Type B pancreatic cell (in vitro differentiated cells): ENCODE measurements at places on chromosomes 16 and 17.

DNA sequence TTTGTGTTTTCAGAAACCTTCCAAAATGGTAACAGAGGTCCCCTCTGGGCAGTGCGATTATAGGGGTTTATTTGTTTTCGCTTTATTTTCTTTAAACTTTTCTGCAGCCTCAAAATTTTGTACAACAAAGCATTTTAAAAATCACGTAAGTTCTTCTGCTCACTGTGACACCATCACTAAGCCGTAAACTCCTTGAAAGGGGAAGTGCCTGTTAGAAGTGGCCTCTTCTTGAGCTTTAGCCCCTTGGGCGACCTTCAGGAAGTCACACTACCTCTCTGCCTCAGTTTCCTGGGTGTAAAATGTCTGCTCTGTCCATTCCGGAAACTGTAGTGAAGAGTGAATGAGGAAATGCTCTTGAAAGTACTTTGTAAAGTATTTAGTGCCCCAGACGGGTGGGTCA lies 26.6 kb downstream of the ARHGAP27 start:
- no peak for DNase-seq
- H3K4me3 ChIP-seq: peak overlapping the region; percentile 77
- no peaks in the 10 kb centered on the region for H3K27me3 ChIP-seq
- H3K36me3 ChIP-seq: no peaks in the 10 kb centered on the region
- peaks cover 7% of the 10 kb centered on the region for H3K4me1 ChIP-seq

GRCh38 chr16:56350491-56351405 lies 74.6 kb downstream of the AMFR start:
- H3K4me3 ChIP-seq: no peak overlapping the region
- H3K4me1 ChIP-seq: no peaks in the 10 kb centered on the region
- DNase-seq: no peak
- H3K27me3 ChIP-seq: no peaks in the 10 kb centered on the region
- no peaks in the 10 kb centered on the region for H3K36me3 ChIP-seq

DNA sequence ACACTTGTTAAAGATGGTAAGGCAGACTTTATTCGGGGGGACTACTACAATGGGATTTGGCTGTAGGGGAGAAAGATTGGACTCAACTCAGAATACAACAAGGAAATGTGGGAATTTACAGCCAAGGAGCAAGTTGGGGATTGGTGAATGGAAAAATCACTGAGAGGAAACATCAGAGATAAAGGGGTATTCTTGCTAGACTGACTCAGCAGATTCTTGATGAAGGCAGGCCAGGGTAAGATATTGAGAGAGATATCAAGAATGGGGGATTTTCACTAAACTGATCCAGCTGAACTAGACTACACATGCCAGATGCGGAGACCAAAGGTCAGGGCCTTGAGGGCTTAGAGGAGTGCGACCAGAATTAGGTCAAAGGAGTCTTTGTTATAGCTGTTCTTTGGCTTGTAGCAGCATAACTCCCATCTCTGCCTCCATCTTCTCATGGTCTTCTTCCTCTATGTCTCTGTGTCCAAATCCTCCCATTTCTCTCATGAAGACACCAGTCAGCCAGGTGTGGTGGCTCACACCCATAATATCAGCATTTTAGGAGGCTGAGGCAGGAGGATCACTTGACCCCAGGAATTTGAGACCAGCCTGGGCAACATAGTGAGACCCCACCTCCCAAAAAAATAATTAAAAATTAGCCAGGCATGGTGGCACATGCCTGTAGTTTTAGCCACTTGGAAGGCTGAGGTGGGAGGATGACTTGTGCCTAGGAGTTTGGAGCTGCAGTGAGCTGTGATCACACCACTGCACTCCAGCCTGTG lies 17.3 kb downstream of the CHD9NB start:
- peaks cover 23% of the 10 kb centered on the region for H3K4me1 ChIP-seq
- H3K36me3 ChIP-seq: no peaks in the 10 kb centered on the region
- H3K27ac ChIP-seq: no peak overlapping the region
- no peak overlapping the region for H3K4me3 ChIP-seq
- peaks cover 5% of the 10 kb centered on the region for H3K27me3 ChIP-seq
- no peak for DNase-seq

GRCh38 chr17:63976702-63977101 lies 4.0 kb upstream of the SCN4A start:
- H3K27ac ChIP-seq: no peak overlapping the region
- peaks cover 9% of the 10 kb centered on the region for H3K4me1 ChIP-seq
- peaks cover 4% of the 10 kb centered on the region for H3K27me3 ChIP-seq
- no peak for DNase-seq

DNA sequence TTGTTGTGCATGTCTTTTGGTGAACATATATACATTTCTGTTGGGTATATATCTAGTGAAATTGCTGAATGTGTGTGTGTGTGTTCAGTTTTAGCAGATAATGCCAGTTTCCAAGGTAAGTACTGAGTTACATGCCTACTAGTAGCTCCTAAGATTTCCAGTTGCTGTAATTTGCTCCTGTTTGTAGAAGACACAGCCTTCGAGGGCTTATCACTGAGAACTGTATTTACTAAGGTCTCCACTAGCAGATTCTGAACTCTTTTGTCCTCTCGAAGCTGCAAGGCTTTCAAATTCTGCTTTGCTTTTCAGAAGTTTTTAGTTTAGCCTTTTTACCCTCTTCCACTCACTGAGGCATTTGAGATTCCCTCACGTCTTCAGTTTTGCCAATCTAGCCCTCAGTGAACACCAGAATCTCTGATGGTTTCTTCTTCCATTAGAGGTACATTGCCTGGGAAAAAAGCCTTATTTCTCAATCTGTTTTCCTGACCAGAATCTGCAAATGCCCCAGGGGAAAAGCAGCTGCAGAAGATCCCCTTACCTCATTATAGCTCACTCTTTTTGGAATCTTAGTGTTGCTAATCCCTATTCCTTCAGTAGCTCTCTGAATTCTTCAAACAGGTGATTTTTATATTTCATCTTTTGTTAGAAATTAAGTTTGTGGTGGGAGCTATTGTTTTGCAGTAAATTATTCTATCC lies 52.9 kb downstream of the NF1 start:
- peaks cover 13% of the 10 kb centered on the region for H3K4me1 ChIP-seq
- DNase-seq: no peak
- H3K27me3 ChIP-seq: no peaks in the 10 kb centered on the region
- H3K4me3 ChIP-seq: no peak overlapping the region
- H3K27ac ChIP-seq: no peak overlapping the region
- H3K36me3 ChIP-seq: peaks cover 23% of the 10 kb centered on the region

GRCh38 chr16:2214719-2214968 lies at the start of gene PGP:
Gene PGP (minus strand): TSS chr16:2214840. CDS start chr16:2214777, 63 bp downstream.
- H3K36me3 ChIP-seq: no peaks in the 10 kb centered on the region
- H3K4me3 ChIP-seq: peak within 1 kb of the TSS; percentile 94
- no peaks in the 10 kb centered on the region for H3K27me3 ChIP-seq
- peak within 1 kb of the TSS; percentile 91 for H3K27ac ChIP-seq
- peaks cover 11% of the 10 kb centered on the region for H3K4me1 ChIP-seq

GRCh38 chr17:1390432-1391367 lies 9.3 kb downstream of the YWHAE start:
- H3K4me3 ChIP-seq: peak overlapping the region; percentile 67
- peaks cover 11% of the 10 kb centered on the region for H3K36me3 ChIP-seq
- peaks cover 34% of the 10 kb centered on the region for H3K4me1 ChIP-seq

GRCh38 chr16:31428638-31429247 lies 583 bp upstream of the COX6A2 start:
- DNase-seq: no peak
- no peak overlapping the region for H3K4me3 ChIP-seq
- H3K27ac ChIP-seq: no peak overlapping the region
- H3K4me1 ChIP-seq: no peaks in the 10 kb centered on the region

GRCh38 chr16:60166-60565 lies 6.5 kb downstream of the SNRNP25 start:
- H3K27ac ChIP-seq: no peak overlapping the region
- no peak overlapping the region for H3K4me3 ChIP-seq
- H3K4me1 ChIP-seq: no peaks in the 10 kb centered on the region
- H3K27me3 ChIP-seq: no peaks in the 10 kb centered on the region
- DNase-seq: no peak

DNA sequence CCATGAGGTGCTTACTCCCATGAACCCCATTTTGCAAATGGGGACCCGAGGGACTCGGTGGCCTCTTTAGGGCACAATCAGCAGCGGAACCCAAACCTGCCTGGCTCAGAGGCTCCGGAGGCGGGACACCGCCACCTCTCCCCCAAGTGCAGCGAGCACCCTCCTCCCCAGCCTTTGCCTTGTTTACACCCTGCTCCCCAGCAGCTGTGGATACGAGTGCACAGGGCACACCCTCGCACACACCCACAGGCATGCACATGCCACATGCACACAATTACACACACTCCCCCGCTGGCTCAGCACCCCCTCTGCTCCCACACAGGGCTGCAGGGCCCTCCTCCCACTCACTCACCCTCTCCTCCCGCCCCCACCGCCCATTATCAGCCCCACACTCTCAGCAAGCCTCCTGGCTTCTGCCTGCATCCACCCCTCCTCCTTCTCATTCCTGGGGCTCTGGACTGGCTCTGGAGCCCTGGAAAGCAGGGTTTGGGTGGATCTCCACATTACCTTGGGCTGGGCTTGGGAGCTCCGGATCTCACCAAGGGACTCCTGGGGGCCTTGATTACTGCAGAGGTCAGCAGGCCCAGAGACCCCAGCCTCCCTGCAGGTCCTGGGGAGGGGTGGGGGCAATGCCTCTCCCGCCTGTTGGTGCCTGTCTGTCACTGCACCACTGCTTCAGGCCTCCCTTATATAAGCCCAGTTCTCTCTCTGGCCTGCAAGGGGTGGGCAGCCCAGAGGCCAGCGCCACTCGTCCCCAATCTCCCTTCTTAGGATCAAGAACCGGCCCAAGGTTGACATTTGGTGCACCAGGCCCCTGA lies 6.4 kb downstream of the PDK2 start:
- H3K27ac ChIP-seq: peak overlapping the region; percentile 64
- peak overlapping the region; percentile 44 for H3K4me3 ChIP-seq
- H3K4me1 ChIP-seq: peaks cover 23% of the 10 kb centered on the region
- H3K27me3 ChIP-seq: no peaks in the 10 kb centered on the region
- peaks cover 7% of the 10 kb centered on the region for H3K36me3 ChIP-seq

DNA sequence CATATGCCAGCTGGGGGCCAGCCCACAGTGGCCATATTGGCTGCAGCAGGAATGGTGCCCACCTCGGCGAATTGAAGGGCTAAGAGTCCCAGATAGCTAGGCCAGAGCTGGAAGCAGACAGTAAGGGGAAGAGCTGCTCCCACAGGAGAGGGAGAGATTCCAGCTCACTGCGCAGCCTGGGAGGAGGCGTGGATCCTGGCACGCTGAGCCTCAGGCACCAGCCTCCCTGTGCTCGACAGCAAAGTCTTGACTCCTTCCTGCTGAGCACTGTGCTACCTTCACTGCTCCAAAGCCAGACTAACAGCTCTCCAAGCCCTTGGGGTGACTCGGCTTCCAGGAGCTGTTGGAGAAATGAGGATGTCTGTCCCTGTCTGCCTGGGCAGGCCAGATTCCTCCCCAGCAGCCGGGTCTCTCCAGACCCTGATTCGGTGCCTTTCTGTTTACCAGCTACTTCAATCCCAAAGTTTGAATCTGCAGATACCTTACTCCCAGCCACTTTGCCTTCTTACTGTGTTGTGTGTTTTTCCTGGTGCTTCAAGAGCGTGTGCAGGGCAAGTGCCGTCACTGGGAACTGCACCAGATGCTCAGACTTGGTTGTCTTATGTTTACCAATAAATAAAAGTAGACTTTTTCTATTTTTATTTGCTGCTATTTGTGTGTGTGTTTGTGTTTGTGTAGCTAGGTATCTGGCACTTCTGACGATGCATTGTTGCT lies 9.1 kb downstream of the CBX2 start:
- no peak for DNase-seq
- peaks cover 17% of the 10 kb centered on the region for H3K4me1 ChIP-seq
- no peak overlapping the region for H3K27ac ChIP-seq
- no peak overlapping the region for H3K4me3 ChIP-seq
- H3K27me3 ChIP-seq: peaks cover 52% of the 10 kb centered on the region
- H3K36me3 ChIP-seq: peaks cover 15% of the 10 kb centered on the region

GRCh38 chr17:68294196-68294555 lies 2.9 kb downstream of the ARSG start:
- H3K4me1 ChIP-seq: peaks cover 11% of the 10 kb centered on the region
- peaks cover 39% of the 10 kb centered on the region for H3K27me3 ChIP-seq
- H3K27ac ChIP-seq: peak overlapping the region; percentile 51
- no peak for DNase-seq
- H3K4me3 ChIP-seq: peak overlapping the region; percentile 62
- H3K36me3 ChIP-seq: no peaks in the 10 kb centered on the region

DNA sequence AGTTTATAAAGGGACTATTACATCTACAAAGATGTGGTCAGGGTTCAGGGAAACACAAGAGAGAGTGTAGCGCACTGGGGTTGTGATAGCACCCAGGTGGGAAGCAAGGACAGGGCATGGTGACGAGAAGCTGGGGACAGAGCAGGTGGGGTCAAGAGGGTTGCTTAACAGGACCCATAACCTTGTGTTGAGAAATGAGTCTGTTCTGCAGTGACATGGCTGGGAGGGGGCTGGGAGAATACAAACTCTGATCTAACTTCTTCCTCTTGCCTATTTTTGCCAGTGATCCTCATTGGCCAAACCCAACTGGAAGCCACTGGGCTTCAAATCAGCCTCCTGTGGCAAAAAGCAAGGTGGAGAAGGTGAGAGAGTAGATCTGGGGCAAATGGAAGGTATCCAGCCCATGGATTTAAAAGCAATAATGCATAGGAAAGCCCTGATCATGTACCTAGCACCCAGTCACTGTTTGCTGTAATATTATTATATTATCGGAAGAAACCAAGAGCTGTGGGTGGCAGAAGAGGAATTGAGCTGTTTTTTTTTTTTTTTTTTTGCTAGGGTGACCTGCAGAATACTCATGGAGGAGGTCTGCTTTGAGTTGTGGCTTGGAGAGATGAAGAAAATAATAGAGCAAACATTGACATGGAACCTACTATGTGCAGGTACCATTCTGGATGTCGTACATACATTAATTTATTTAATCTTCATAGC lies 76.9 kb upstream of the ZFHX3 start:
- no peaks in the 10 kb centered on the region for H3K36me3 ChIP-seq
- H3K4me1 ChIP-seq: peaks cover 23% of the 10 kb centered on the region
- H3K27me3 ChIP-seq: no peaks in the 10 kb centered on the region
- H3K27ac ChIP-seq: no peak overlapping the region
- DNase-seq: no peak
- H3K4me3 ChIP-seq: no peak overlapping the region

DNA sequence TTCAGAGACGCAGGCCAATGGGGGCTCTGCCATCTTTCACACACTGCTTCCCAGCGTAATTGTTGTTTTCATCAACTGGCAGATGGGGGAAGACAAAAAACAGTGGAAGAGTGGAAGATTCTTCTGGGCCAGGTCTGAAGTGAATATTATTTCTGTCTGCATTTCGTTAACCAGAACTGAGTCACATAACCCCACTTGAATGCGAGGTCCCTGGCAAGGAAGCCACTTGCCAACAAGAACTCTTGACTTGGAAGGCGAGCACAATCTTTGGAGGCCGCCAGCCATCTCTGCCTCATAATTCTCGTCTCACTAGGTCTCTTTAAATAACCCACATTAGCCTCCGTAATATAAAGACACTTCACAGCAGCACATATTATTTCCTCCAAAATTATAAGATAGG lies 75.4 kb downstream of the CYB561 start:
- no peak overlapping the region for H3K27ac ChIP-seq
- peaks cover 14% of the 10 kb centered on the region for H3K4me1 ChIP-seq
- peaks cover 3% of the 10 kb centered on the region for H3K36me3 ChIP-seq
